Occipital lobe (tissue), 3 donors: ENCODE measurements at places on chromosomes 12 and 14.

DNA sequence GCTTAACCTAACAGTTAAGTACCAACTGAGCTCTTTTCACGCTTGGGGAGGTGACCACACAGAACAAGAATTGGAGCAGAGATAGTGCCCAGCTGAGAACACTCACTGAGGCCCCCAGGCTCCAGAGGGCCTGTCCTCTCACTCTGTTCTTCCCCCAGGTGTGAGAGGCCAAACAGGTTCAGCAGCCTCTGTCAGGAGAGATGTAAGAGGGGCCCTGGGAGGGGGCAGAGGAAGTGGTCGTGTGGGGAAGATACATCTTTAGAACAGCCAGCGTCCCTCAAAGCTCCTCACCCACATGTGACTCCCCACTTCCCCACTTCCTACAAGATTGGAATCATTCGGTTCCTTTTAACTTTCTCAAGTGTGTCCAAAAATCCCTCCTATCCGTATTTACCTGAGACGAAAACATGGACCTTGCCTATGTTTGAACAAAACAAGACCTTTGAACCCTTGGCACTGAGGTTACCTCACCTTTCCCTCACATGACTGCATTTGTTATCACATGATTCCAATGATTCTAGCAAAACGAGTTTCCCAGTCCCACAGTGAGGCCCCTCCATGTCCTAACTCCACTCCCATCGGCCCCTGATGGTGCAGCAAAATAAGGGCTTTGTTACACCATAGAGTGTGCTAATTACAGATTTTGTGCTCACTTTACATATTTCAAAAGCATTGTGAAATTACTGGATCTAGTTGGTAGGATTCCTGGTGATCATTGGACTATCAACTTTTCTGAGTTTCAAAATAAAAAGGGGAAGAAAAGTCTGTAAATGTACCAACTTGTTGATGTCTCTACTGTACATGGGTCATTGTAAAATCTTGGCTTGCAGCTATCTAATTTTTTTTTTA, 40.0 kb upstream of the PAPOLA start:
- no peak for DNase-seq

DNA sequence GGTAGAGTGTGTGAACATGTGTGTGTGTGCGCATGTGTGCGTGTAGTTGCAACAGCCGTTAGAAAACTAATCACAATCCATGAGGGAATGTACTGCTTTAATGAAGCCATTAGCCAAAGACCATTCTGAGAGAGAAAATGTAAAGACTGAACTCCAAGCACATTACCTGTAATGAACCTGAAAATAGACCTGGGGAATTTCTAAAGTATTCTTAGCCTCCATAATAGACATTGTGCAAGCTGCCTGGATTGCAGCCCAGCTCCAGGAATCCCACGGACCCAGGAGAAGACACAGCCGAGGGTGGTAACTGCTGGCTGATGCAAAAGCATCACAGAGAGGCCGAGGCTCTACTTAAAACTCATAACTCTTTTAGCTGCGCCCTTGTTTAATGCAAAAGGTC, 156.6 kb downstream of the SLC15A4 start:
- no peak for DNase-seq

GRCh38 chr12:119797090-119797489, 80.0 kb downstream of the CIT start:
- peak; percentile 31 for DNase-seq

- no peak for DNase-seq
Measured at GRCh38 chr14:74085047-74085637, 386 bp downstream of the LIN52 start.

GRCh38 chr14:103136388-103137271, 13.4 kb downstream of the TNFAIP2 start:
- DNase-seq, result no peak

DNA sequence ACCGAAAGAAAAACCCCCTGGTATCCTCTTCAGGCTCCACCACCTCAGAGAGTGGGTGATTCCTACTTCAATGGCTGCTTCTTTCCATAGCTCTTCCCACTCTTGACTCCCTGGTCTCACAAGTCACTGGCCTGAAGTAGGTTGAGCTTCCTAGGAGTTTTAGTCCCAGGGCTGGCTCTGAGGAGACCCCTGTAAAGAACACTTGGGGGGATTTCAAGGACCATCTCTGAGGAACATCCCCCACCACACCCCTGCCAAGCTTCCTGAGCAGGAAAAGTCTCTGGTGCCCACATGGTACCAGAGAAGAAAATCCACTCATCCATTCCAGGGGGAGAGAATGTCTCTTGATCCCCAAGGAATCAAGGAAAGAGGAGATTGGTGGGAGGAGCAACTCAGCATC, 25.7 kb downstream of the PHETA1 start:
- DNase-seq, result no peak

DNA sequence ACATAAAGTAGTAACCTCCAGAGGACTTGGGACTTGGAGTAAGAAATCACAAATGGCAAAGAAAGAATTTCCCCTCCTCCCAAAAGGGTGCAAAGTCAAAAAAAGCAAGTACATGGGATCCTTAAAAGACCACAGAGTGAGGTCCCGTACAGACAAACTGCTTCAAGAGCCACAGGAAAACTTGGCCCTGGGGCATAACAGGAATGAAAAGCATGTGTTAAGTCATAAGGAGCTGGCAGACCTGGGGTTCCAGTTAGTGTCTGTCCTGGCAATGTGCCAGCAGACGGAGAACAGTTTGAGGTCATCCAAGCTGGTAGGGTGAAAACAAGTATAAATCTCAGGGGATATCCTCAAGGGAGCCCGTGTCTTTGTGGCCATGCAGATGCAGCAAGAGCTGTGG, 73.2 kb downstream of the HSD17B6 start:
- no peak for DNase-seq

DNA sequence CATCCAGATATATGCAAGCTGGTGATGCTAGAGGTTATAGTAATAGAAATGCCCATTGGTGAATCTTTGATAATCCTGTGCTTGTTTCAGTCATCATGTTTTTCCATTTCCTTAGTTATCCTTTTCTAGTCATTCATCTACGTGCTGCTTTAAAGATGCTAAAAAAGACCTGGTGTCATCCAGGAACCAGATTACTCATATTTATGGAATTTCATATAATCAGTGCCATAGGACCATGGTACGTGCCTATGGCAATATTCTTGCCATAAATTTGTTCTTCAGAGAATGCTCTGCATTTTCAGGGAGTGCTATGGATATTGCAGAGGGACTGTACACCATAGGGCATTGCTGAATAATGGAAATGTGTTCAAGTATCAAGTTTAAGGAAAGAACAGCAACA, 267.3 kb downstream of the AKAP6 start:
- no peak for DNase-seq

DNA sequence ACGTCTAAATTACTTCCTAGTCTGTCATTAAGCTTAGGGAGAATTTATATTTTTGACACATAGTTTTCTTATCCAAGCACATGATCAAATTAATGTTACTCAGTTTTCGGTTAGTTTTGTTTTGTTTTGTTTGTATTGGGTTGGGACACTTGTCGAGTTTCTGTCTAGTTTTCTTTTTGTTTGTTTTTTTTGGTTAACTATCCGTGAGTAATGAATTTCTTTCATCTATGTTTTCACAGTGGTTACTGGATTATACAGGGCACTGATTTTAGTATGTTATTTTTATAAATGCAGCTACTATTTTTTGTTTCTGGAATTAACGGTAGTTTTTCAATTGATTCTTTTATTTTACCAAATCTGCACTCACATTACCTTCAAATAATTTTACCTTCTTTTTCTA, 2.7 kb downstream of the KLRF1 start:
- no peak for DNase-seq

- no peak for DNase-seq
Measured at GRCh38 chr14:104286496-104286895, 148.1 kb downstream of the KIF26A start.

DNA sequence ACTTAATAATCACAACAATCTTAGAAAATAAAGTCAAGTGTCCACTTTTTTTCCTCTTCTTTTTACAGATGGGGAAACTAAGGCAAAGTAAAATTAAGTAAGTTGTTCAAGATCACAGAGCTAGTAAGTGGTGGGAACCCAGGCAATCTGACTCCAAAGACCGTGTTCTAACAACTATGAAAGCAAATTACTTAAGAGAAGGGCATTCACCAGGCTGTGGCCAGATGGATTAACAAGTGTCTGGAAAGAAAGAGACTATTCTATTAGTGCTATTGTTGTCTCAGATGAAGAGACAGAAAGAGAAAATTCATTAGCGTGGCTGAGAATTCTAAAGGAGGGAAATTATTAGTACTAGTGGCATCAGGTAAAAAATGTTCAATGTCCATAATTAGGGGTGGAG, 48.5 kb downstream of the FGD6 start:
- DNase-seq, result no peak

GRCh38 chr14:88599761-88600439, 37.1 kb downstream of the ZC3H14 start:
- DNase-seq, result no peak
